ENCODE measurements at places on chromosomes 4 and X.

GRCh38 chr4:87716371-87717265, 66.5 kb downstream of the DMP1 start:
- DNase-seq: no peak

DNA sequence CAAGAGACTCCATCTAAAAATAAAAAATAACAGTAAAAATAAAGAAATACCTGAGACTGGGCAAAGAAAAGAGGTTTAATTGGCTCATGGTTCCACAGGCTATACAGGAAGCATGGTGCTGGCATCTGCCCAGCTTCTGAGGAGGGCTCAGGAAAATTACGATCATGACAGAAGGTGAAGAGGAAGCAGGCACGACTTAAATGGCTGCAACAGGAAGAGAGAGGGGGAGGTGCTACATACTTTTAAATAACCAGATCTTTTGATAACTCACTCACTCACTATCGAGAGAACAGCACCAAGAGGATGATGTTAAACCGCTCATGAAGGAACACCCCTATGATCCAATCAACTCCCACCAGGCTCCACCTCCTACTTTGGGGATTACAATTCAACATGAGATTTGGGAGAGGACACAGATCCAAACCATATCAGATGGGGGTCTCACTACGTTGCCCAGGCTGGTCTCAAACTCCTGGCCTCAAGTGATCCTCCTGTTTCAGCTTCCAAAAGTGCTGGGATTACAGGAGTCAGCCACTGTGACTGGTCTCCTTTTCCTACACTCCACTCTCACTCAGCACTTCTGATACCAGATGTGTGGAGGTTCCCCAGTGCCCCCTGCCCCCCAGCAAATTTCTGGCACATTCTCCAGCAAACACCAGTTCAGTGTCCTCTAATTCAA, 11.9 kb upstream of the ZNF157 start:
- no peak for DNase-seq

GRCh38 chrX:47836164-47837072, at the start of gene ZNF81:
Gene ZNF81 (plus strand): TSS chrX:47836902. CDS start chrX:47846268, 9,366 bp downstream.
- DNase-seq: peak; percentile 71

DNA sequence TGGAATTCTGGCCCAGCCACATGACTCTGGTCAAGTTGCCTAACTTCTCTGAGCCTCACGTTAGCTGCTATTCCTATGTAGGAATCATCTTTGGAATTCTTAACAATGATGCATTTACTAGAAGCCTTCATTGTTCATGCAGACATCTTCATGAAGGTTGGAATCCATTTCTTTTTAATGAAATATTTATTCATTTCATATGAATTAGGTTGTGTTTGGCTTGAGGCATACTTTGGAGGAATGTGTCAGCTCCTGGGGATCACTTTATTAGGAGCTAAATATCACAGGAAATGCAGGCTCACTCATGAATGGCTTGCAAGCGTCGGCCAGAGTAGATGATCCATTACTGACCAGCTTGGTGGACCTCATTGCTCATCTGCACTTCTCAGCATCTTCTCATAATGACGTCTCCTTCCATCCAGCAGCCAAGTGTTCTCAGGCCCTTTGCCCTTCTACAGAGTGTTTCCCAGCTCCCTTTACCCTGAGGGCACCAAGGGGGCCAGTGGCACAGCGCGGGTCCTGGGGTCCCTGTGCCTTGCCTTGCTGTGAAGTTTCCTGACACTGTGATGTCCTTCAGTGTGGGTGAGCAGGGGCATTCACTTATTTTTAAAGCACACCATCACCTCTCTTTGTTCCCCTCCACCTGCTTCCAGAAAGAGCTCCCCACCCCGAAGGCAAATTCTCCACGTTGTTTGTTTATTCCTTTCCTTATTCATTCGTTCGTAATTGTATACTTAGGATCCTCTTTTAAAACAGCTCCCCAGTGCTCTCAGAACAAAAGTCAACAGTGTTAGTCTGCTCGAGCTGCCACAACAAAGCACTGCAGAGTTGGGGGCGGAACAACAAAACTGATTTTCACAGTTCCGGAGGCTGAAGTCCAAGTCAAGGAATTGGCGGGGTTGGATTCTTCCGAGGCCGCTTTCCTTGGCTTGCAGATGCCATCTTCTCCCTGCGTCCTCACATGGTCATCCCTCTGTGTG, 106.8 kb downstream of the STK32B start:
- DNase-seq: no peak

- no peak for DNase-seq
Observed at GRCh38 chr4:17194586-17194985, 296.1 kb upstream of the LDB2 start.

- no peak for DNase-seq
Observed at GRCh38 chr4:8689741-8690140, 97.2 kb downstream of the CPZ start.

GRCh38 chrX:65578346-65578745, 43.8 kb upstream of the LAS1L start:
- DNase-seq: no peak

DNA sequence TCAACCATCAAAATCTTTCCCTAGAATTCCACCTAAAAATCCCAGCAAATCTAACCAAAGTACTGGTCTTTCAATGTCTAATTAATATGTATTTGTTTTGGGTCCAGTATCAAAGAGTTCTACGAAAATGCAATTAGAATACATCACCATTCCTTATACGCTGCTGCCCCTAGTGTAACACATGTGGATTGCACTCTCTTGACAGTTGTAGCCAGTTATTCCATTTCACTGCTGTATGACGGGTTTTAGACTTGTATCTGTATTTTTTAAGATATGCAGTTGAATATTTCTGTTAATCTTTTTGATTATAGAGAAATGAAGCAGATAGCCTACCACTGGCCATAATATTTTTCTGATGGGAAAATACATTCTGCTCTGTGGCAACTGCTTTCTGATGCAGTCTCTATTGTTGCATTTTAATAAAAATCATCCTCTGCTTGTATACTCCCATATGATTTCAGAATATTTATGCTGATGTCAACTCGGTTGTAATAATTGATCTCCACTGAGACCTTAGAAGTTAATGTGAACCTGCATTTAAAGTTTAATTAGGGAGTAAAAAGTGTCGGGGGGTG, 17.1 kb upstream of the PAGE2B start:
- DNase-seq: no peak

DNA sequence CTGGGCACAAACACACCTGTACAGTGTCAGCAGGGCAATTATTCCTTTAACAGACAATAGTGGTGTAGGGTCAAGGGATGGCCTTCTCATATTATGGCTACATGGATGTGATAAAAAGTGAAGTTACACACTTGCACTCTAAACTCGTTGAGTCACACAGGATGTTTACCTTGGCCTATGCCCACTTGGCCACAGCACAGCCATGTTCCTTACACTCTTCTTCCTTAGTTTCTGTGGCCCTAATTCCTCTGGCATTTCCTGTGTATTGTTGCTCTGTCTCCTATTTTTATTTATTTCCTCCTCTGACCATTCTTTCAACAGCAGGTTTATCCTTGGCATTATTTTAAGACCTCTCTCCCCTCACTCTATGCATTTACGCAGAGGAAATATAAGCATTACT, 86.8 kb upstream of the NPFFR2 start:
- no peak for DNase-seq

DNA sequence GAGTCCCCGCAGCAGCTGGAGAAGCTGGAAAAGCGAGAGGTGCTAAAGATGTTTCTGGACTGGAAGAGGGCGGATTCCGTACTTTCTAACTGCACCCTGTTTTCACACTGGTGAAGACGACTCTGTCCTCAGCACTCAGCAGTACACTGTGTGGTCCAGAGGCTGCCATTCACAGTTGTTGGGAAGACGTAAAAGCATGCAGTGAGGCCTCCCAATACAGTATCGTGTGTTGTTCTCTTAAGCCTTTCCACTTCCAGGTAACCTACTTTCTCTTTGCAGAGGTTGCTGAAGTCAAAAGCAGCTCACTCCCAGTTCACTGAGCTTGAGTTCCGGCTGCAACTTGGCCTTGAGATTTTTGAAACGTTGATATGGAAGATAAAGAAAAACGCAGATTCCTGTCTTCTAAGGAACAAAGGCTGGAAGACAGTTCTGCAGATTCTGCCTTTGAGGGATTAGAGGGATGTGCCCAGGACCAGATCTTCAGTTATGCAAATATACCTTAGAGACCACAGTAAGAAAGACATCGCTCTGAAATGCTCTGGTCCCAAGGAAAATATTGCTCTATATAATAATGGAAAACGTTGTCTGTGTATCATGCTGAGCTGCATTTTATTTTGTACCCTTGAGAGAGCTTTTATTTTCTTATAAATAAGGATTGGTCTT, 540.9 kb downstream of the TRIML1 start:
- DNase-seq: no peak

Measured in activated naive CD8-positive, alpha-beta T cell treated with anti-CD3 and anti-CD28 coated beads, Interleukin-2, amount 50 U/mL, for 16 hours (primary cell).